ENCODE measurements at places on chromosomes 7 and 10.

DNA sequence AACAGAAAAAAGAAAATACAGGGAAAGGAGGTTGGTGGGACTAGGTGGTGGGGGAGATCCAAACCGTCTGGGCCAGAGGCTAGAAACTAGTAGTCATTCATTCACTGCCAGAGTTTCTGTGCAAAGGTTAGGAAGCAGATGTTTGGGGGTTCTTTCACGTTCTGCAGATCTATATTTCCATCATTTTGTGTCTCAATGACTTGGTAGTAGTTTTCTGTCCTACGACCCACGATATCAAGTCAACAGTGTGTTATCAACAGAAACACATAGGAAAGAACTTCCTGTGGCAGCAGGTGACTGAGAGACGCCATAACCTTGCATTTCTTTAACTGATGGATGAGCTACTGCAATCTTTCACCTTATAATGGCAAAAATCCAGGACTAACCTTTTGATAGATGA lies 1.8 kb downstream of the CEP55 start:
- no peak for DNase-seq

- DNase-seq, result no peak
These were observed 3.6 kb downstream of the ELFN1 start for GRCh38 chr7:1673581-1674118.

GRCh38 chr7:100882201-100882600 lies 7.3 kb downstream of the SRRT start:
- no peak for DNase-seq

GRCh38 chr10:120514035-120514620 lies 57.1 kb downstream of the PLPP4 start:
- no peak for DNase-seq

DNA sequence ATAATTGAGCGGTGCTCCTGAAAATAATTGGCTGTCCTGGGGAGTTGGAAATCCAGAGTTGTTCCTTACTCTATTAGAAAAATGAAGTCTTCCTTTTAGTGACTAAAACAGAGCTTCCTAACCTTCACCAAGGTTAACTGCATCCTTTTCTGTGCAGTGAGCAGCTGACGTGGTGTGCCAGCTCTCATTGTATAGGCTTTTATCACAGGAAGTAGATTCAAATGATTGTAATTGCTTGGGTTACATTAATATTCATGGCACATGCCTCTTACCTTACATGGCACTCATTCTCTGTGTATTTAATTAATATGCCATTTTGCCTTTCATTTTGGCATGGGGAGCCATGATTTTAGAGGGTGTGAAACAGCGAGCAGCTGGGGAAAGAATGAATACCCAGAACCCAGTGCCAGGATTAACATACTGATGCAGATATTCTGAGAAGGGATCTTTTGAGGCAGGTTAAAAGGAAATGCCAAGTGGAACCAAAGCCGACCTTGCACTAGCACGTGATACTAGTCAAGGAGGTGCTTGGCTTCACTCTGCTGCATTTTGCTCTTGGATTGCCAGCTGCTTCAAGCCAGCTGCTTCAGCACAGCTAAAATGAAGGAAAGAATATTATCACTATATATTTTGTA lies 115.3 kb downstream of the ST7 start:
- DNase-seq, result no peak

- DNase-seq, result no peak
These were observed 69.3 kb upstream of the NPY start for GRCh38 chr7:24214670-24215069.

- no peak for DNase-seq
These were observed 15.9 kb downstream of the SRGN start for GRCh38 chr10:69103784-69104183.

Data from kidney epithelial cell (primary cell).